ENCODE measurements at places on chromosomes 5 and 9.

DNA sequence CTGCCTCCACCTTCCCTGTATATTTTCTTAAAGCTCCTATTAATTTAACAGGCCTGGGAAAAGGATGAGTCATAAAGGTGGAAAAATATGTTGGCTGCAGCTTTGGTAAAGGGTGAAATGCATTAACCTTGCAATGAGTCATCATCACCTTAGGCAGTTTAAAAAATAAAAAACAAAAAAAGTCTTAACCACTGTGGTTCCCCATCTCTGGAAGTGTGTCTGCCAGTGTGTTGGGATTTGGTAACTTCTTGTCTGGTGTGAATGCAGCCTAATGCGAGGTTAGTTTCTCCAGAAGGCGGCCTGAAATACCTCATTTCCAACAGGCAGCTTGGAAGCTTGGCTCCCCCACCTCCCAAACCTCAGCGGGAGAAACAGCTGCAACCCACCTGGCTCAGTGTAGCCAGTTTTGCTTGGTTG lies 265.3 kb upstream of the GAS1 start:
- no peak for DNase-seq

DNA sequence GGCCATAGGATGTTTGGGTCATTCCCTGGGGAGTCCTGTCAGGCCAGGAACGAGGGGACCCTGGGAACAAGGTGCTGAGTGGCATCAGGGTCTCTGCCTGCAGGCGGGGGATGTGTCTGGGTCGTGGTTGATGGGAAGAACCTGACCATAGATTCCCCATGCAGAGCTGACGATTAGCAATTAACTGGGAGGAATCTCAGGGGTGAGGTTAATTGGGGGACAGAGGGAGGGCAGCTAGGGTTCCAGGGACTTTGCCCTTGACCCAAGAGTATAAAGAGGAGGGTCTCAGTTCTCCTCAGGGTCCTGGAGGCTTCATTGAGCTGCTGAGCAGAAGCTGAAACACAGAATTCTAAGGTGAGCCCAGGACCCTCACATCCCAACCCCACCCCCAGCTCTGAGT lies at the start of gene SLC34A1:
Gene SLC34A1, plus strand, starts transcription at position 301 of the 400 bp plus-strand sequence. CDS start 1,308 bp downstream, outside the sequence.
- DNase-seq: no peak

GRCh38 chr5:37165761-37166160 lies 83.4 kb downstream of the CPLANE1 start:
- no peak for DNase-seq

DNA sequence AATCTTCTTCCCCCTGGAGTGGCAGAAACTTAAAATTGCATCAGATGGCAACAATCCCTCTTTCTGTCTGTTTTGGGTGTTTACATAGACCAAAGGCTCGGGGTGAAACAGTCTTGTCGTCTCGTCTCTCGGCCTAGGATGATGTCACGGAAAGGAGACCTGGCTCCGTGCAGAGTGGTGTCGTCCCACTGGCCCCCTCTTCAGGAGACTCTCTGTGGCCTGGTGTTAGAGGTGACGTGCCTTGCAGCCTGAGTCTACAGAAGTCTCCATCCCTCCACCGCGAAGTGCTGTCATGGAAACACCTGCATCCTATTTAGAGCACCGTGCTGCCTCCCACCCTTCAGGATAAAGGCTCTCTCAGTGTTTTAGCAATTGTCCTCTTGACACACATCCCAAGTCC lies 409.7 kb downstream of the IRX1 start:
- DNase-seq: no peak

DNA sequence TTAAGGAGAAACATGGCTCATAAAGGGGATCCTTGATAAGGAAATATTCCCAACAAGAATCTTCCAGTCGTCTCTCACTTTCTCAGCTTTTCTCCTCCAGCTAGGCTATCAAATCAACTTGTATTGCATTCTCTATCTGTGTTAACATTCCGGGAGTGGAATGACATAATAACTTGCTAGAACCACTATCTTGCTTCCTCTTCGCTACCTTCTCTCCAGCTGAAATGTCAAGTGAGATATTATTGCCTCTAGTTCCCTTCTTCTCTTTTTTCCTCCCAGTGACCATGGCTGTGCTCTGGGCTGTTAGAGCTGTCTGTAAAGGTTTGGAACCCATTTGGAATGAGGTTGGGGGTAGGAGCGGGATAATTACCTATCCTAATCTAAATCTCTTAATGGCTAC lies 1329.5 kb upstream of the WWC1 start:
- no peak for DNase-seq

GRCh38 chr9:74773886-74774479 lies 113.7 kb downstream of the TRPM6 start:
- peak; percentile 61 for DNase-seq

DNA sequence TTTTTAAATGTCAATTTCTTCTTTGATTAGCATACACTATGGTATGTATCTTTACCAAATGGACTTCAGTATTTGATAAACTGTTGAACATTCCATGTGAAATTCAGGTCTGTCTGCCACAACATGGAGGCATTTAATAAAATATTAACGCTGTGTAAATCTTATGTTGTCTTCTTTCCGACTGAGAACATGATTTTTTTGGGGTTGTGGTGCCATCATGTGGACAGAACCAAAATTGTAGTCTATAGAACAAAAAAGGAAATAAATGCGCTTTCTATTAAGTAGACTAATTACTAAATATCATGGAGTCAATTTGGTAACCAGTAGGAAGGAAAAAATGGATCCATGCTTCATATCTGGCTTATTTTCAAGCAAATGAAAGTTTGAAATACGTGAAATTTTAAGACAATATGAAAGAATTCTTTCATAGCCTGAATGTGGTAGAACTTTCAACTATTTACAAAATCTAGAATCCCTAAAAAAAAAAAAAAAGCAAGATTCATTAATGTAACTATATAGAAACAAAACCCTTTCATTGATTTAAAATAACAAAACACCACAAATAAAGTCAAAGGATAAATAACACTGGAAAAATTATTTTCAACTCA lies 2.8 kb upstream of the PLK2 start:
- peak; percentile 2 for DNase-seq

All from NCI-H1930 (cell line).